ENCODE measurements at places on chromosomes 5 and 9.

DNA sequence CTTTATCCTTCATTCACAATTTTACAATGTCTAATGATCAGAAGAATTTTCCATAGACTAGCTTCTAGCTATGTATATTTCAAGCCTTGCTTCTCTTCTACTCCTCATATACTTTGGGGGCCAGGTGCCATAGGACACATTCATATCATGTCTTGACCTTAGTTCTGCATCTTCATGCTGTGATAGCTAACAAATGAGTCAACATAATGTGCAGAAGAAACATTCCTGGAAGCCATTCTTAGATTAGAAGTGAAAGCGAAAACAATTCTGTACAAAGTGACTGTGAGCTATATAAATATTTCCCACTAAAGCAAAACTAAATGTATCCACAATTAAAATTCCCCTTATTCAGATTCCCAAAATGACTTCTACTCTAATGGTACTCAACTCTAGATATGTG lies 320.2 kb upstream of the NREP start:
- DNase-seq: no peak

DNA sequence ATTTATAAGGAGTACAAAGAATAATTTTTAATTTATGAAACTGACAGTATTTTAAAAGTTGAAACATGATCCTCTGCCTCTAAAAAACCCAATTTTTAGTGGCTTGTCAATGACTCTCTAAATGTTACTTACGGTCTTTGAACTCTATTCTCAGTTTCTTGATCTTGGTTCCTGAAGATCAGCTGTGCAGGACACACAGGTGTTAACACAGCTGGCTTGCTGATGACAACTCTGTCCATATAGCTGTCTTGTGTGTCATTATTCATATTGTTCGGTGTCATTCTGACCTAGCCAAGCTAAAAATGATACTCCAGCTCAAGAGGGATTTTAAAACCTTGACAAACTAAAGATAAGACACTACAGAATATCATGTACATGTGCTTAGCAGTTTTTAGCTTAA lies 314.5 kb downstream of the CCDC171 start:
- DNase-seq: no peak

- DNase-seq: no peak
Measured at GRCh38 chr5:172010278-172010677, 3.8 kb upstream of the FBXW11 start.

DNA sequence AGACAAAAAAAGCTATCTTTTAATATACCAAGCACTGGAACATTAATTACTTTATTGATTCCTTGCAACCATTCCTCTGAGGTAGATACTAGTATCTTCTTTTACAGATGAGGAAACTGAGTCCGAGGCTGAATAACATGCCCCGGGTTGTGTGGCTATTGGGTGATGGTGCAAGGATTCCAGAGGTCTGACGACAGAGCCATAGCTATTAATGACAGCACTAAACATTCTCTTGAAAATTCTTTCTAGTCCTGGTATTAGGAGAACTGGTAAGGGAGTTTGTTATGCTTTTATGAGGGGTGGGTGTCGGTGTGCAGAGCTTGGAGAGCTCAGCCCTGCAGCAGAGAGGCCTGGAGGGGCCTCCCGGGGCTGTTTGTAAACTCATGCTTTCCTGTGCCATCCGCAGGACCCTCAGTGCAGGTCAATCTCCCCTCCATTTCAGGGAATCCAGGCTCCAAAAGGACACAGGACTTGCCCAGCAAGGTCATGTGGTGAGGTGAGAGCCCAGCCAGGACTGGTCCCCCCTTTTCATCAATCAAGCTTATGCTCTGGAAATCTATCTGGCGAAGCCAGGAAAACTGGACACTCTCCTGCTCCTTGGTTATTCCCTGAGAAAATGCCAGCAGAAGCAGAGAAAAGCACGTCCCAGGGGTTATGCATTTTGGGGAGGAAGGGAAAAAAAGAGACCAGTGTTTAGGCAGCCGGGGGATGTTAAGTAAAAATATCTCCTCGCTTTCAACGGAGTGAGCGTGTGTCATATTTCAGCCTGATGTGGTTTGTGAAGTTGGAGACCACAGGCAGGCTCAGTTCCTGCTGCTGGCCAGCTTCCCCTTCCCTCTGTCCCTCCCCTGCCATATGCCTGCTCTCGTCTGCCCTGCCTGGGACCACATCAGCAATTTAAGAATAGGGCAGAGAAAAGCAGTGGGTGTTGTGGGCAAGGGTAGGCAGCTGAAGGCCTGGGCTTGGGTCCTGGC lies 3.7 kb downstream of the GSN start:
- no peak for DNase-seq

DNA sequence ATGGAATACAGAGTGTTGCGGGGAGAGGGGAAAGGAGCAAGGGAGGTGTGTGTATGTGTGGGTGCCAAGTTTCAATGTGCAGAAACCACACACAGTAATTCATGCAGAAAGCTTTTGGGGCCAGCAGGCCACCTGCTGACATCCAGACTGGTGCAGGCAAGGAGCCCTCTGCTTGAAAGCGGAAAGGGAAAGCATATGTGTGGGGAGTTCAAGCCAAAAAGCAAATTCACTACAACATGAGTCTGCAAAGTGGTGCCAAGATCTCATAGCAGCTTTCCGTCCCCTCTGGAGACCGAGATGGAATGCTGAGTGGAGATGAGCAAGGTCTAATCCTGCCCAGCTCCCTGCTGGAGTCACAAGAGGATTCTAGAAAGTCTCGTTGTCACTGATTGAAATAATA lies 159.7 kb upstream of the VLDLR start:
- no peak for DNase-seq

GRCh38 chr5:173448856-173449255 lies 120.6 kb upstream of the STC2 start:
- DNase-seq: no peak

DNA sequence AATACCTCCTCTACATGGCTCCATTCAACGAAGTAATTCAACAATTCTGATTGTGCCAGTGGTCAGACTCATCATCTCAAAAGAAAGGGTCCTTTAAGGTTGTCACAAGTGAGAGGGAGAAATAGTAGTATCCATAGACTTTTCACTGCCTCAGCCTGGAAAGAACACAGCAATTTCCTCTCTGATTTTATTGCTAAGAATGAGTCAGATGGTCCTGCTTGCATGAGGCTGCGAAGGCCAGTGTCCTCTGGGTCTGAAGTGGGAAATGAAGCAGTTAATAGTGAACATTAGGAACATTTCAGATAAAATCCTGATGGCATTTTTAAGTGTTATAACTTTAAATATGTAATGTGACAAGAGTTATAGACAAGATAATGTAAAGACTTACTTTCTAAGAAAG lies 979.0 kb downstream of the EFNA5 start:
- DNase-seq: no peak

- DNase-seq: no peak
Measured at GRCh38 chr5:7676455-7676854, 174.5 kb downstream of the CFAP90 start.

DNA sequence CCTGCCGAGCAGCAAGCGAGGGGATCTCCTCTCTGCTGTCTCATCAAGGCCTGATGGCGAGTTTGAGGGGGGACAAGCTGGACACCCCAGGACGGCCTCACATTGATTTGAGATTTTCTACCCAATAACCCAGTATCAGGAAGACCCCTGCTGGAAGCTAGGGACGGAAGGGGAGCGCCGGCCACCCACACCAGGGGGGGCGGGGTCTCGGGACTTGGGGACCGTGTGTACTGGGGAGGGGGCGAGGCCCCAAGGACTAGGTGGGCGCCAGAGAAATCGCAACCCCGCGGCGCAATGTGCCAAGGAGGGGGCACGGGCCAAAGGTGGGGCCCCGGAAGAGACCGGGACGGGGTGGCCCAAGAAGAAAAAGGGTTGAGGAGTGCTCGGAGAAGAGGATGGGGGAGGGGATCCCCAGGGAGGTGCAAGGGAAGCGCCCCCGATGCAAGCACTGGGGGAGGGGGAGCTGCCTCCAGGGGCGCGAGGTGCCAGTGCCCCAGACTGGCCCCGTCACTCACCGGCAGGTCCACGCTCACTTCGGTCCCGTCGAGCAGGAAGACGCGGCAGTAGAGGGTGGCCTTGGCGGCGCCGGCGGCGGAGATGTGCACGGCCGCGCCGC lies 1.1 kb downstream of the EPB41L4B start:
- peak; percentile 71 for DNase-seq

GRCh38 chr5:143992496-143992895 lies 178.0 kb downstream of the YIPF5 start:
- DNase-seq: no peak

All from small intestine (tissue), 16 donors.